ENCODE measurements at places on chromosomes 12 and 14.
A peak's percentile ranks its signal among the peaks of the same experiment; 100 is the strongest.

DNA sequence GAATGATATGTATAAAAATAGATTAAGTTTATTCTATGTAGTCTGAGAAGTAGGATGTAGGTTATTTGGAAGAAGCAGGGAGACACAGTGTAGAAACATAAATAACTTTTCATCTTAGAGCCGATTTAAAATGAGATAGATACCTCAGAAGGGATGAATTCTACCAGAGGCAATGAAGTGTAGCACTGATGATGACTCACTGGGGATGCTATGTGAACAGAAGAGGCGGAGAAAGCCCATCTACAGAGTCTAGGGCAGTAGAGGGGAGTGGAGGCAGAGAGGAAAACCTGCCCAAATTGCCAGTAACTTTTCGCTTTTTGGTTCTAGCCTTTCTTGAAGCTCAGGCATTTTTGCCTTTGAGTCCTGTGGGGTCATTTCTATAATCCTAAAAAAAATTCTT is 451.8 kb downstream of the ATP23 start:
- no peak for DNase-seq

DNA sequence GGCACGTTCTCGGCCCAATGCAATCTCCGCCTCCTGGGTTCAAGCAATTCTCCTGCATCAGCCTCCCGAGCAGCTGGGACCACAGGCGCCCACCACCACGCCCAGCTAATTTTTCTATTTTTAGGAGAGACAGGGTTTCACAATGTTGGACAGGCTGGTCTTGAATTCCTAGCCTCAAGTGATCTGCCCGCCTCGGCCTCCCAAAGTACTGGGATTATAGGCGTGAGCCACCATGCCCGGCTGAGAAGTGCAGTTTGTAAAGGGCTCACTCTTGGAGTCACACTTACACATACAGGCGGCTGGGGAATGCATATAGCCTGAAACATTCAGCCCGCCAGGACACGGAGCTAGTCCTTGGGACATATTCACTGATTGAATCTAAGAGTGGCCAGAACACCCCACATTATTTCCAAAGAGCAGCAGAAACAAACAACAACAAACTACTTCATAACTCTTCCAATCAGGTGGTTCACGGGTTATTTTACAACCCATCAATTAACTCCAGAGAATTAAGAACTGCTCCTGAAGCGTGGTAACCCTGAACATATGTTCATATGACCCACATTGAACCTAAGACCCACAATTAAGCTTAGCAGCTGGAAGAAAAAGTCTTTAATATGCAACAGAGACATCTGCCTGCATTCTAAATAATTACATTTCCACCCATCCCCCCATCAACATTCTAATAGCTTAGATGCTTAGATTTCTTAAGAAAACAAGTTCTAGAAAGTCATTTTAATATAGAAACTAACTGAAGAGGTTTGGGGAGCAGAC is 49.2 kb downstream of the SSH1 start:
- DNase-seq: peak; percentile 47

- no peak for DNase-seq
Measured at GRCh38 chr14:74892745-74893144, 11.0 kb downstream of the DLST start.

DNA sequence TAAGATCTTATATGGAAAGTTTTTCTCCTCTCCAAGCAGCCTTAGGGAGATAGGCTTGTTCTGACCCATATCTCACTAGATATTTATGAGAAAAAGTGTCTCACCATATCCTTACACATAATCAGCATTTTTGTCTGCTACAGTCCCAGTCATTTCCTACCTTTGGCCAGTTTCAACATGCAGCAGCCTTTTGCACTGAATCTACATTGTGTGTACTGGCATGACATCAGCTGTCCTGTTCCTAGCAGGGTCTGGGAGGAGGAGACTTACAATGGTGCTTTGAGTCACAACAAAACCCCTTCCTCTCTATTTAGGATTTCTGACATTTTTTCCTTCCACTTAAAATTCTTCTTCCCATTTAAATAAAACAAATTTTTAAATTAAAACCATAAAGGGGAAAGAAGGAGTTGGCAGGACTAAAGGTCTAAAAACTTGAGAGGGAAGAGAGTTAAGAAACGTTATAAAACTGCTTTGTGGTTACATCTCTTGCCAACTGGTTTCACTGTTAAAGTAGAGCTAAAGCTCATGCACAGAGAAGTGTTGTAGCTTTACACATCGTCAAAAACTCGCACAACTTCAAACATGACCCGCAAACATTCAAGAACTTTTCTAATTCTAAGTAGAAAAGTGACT is 53.3 kb upstream of the CERS5 start:
- DNase-seq: no peak

- no peak for DNase-seq
Measured at GRCh38 chr12:66617991-66618390, 60.9 kb downstream of the GRIP1 start.

GRCh38 chr14:22097586-22098292 is 424.1 kb upstream of the OR4E1 start:
- no peak for DNase-seq

Data from NCI-H1694 (cell line).